ENCODE measurements at places on chromosomes 2 and 18. TPM values are rescaled to one million over a fixed set of nuclear protein-coding genes. Genes with fewer than 3 reads are reported as not detected.

CLEC4F gene
- total RNA-seq, result not detected

AQP12A gene
- not detected for total RNA-seq

DOK6 gene
- total RNA-seq, result 11.2 TPM

SCN9A gene
- total RNA-seq, result 2.1 TPM

OSR1 gene
- total RNA-seq, result not detected

PROKR1 gene
- not detected for total RNA-seq

SLC9A4 gene
- not detected for total RNA-seq

MALL gene
- not detected for total RNA-seq

SERPINB3 gene
- not detected for total RNA-seq

RBM43 gene
- 1.9 TPM for total RNA-seq

GALNT1 gene
- total RNA-seq, result 62.6 TPM

Data from MG63 (cell line).